ENCODE measurements at places on chromosomes 12 and 14. TPM values are rescaled to one million over a fixed set of nuclear protein-coding genes. Genes with fewer than 3 reads are reported as not detected.

BBOF1 gene
- 0.95 TPM for total RNA-seq

MMAB gene
- 21.2 TPM for total RNA-seq

- H3K27me3 ChIP-seq = peaks cover 72% of the 10 kb centered on the region
- peaks cover 51% of the 10 kb centered on the region for H3K4me1 ChIP-seq
- H3K4me3 ChIP-seq = peak within 1 kb of the TSS; percentile 57
These were observed at the start of gene CCND2 for GRCh38 chr12:4273652-4274395. CCND2 (plus strand) TSS chr12:4273762; CDS start chr12:4274041, 279 bp downstream.

DNA sequence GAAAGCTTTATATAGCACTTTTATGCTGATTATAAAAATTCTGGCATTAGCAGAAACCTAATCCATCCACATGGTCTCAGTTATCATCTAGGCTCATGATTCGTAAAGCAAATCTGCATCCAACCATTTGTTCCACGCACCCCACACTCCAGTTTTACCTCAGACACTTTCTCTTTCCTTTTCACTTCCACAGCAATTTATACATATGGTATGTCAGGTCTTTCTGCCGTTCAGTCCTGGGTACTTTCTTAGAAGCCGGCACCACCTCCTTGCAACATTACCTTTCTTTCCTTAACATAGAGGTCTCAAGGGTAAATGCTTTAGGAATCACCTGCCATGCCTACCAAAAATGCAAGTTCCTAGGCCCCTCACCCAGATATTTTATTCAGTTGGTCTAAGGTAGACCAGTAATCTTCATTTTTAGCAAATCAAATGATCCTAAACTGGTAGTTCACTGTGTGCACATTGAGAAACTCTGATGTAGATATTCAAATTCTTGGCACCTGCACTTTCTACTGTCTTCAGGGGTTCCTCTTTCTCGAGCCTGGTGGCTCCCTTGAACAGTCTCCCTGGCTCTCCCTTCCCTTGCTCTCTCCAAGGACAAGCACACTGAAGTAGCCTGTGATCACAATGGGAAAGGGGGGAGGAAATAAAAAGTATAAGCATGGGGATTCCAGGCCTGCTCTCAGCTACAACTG is 2.8 kb upstream of the KRAS start:
- no peak overlapping the region for H3K4me3 ChIP-seq
- peaks cover 21% of the 10 kb centered on the region for H3K4me1 ChIP-seq
- no peaks in the 10 kb centered on the region for H3K36me3 ChIP-seq
- no peaks in the 10 kb centered on the region for H3K27me3 ChIP-seq
- no peak overlapping the region for H3K27ac ChIP-seq
- no peak for DNase-seq

- H3K36me3 ChIP-seq = no peaks in the 10 kb centered on the region
- H3K4me1 ChIP-seq = no peaks in the 10 kb centered on the region
- H3K27ac ChIP-seq = no peak within 1 kb of the TSS
These were observed at the start of gene OASL for GRCh38 chr12:121038861-121039668. OASL (minus strand) TSS chr12:121039246; CDS start chr12:121038971, 275 bp downstream.

DNA sequence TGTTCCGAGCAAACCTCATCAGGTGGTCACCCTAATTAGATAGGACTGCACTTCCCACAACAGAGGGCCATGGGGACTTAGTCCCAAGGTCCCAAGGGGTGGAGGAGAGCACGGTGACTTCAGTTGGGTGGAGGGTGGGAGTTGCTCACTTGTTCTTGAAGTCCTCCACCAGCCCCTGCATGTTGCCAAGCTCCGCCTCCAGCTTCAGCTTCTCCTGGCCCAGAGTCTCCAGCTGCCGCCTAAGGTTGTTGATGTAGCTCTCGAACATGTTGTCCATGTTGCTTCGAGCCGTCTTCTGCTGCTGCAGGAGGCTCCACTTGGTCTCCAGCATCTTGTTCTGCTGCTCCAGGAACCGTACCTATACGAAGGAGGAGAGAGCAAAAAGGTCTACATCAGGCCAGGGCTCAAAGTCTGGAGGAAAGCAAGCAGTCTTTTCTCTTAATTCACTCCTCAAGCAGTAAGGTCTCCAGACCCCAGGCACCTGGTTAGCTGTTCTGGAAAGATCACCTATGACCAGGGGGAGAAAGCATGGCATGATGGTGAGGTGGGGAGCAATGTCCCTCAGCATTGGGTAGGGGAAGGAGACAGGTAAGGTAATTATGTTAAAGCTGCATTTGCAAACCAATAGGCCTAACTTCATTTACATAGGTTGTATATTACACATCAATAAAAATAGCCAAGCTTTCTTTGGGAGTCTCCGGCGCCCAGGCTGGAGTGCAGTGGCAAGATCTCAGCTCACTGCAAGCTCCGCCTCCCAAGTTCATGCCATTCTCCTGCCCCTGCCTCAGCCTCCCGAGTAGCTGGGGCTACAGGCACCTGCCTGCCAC is 2.9 kb downstream of the KRT8 start:
- H3K36me3 ChIP-seq = no peaks in the 10 kb centered on the region
- no peak overlapping the region for H3K4me3 ChIP-seq
- no peaks in the 10 kb centered on the region for H3K27me3 ChIP-seq
- no peak for DNase-seq
- H3K27ac ChIP-seq = no peak overlapping the region
- H3K4me1 ChIP-seq = no peaks in the 10 kb centered on the region
